Iris pigment epithelial cell (primary cell): ENCODE measurements at places on chromosomes 2 and 18.

GRCh38 chr2:226981791-226982326 is 146.0 kb downstream of the RHBDD1 start:
- DNase-seq, result no peak

- no peak for DNase-seq
These were observed 101.2 kb upstream of the SEC11C start for GRCh38 chr18:59038295-59039039.

- DNase-seq, result no peak
These were observed 17.9 kb downstream of the REV1 start for GRCh38 chr2:99471654-99472599.

DNA sequence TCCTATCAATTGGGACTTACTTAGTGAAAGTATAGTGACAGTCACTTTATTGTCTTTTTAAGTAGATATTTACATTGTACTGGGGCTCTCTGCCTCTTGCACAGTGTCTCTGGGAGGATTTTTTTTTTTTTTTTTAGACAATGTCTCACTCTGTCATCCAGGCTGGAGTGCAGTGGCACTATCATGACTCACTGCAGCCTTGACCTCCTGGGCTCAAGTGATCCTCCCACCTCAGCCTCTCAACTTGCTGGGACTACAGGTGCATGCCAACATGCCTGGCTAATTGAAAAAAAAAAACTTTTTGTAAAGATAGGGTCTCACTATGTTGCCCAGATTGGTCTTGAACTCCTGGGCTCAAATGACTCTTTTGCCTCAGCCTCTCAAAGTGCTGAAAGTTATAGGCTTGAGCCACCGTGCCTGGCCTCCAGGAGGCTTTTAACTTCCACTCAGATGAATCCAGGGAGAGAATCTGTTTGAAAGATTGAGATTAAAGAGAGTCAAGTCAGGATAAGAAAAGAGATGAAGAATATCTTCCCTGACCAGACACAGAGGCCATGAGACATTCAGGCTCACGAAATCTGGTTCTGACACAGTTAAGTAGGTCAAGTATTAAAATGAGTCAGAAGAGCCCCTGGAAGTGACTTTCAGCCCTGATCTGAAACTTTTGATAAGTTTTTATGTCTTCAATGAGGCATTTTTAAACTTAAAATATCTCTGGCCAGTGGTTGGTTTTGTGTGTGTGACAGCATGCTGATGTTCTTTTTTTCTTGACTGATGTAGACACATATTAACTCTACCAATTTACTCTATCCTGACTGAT is 18.3 kb downstream of the ARHGEF33 start:
- peak; percentile 19 for DNase-seq

DNA sequence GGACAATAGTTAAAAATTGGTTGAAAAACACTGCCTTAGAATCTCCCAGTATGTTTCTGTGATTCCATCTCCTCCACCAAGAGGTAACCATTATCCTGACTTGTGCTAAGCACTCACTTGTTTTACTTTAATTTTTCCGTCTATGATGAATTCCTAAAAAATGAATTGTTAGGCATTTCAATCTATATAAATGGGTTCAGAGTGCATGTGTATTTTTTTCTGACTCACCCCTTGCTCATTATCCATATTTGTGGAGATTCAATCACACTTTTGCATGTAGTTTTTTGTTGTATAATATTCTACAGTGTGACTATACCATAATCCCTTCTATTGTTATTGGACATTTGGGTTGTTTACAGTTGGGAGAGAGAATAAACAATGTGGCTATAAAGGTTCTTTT is 1.3 kb downstream of the NDUFB3 start:
- DNase-seq, result no peak

DNA sequence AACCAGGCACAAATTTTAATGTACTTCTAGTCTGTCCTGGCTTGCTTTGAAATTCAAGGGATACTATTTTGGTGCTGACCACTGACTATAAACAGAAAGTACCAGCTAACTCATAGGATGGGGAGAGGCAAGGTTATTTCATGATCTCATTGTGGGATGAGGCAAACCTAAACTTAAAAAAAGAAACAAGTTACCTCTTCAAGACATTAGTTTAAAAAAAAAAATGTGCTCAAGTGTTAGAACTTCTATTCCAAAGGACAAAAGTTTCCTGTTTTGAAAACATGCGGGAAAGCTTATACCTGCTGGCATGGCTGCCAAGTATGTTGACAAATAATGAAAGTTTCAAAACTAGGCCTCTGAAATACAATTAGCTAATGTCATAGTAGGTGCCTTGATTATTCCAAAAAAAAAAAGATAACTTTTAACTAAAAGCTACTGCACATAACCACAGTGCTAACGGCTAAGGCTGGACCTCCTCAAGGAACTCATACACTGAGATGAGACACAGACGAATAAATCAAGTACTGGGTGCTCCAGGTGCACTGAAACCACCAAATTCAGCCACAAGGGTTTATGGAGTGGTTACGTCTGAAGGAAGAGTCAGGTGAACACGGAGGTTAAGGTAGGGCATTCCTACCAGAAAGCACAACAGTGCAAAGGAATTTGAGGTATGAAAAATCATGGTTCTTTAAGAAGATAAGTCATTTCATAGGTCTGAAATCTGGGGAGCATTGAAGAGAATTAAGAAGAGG is 38.1 kb downstream of the TMEM131 start:
- DNase-seq, result peak; percentile 14

DNA sequence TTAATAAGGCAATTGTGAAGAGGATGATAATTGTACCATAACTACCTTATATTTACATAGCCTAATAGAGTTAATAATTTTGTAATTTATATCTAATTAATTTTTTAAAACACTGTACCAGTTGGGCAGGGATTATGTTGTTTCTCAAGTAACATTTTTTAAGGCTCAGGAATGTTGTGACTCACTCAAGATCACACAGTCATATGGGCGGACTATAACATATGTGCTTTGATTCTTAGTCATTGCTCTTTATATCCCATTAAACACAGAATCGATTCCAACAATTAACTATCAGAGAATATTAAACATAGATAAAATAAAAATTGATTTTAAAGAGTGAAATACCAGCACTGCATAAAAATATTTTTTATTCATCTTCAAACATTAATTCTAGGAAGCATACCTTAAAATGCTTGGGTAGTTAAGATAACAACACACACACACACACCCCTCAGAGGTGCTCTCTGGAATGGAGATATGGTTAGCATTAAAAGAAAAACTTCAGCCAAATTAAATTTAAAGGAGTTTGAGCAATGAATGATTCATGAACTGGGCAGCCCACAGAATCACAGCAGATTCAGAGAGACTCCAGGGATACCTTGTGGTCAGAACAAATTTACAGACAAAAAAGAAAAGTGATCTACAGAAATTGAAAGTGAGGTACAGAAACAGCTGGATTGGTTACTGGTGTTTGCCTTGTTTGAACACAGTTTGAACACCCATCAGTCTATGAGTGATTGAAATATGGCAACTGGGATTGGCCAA is 869.4 kb upstream of the ID2 start:
- DNase-seq, result peak; percentile 29

GRCh38 chr2:109558076-109558882 is 55.5 kb downstream of the SEPTIN10 start:
- peak; percentile 89 for DNase-seq

- no peak for DNase-seq
These were observed 106.5 kb downstream of the PIGN start for GRCh38 chr18:62080172-62080900.
